ENCODE measurements at places on chromosomes 12 and 14.

GRCh38 chr14:70340002-70340401 is 19.5 kb downstream of the COX16 start:
- no peak for DNase-seq

GRCh38 chr12:87923361-87923760 is 105.8 kb downstream of the C12orf50 start:
- DNase-seq = no peak

- no peak for DNase-seq
These were observed 44.7 kb downstream of the PTPN11 start for GRCh38 chr12:112463478-112463877.

DNA sequence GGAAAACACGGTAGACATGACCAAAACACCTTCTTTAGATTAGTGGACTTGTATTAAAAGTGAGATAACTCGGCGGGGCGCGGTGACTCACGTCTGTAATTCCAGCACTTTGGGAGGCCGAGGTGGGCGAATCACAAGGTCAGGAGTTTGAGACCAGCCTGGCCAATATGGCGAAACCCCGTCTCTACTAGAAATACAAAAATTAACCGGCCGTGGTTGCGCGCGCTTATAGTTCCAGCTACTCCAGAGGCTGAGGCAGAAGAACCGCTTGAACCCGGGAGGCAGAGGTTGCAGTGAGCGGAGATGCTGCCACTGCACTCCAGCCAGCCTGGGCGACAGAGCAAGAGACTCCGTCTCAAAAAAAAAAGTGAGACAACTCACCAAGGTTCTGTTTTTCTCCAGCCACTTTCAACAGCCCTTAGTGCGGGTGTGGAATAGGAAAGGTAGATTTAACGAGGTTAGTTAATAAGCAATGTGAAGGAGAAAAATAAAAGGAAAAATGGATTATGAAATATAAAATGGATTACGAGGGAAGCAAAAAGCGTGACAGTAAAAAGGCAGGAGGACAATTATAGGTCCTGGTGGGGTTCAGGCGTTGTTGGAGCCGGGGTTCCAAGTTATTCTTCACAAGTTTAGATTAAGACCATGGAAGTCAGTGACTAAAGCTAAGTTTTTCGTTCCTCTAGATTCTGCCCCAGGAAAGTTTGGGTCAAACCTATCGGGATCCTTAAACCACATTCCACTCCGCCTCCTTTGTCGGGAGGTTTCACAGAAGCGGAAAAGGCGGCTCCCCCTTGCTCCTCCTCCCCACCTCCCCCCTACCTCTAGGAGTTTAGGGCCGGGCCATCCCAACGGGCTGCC is 534 bp downstream of the PPP2R3C start:
- DNase-seq = no peak

- no peak for DNase-seq
These were observed 118.8 kb downstream of the ST8SIA1 start for GRCh38 chr12:22215467-22216253.

DNA sequence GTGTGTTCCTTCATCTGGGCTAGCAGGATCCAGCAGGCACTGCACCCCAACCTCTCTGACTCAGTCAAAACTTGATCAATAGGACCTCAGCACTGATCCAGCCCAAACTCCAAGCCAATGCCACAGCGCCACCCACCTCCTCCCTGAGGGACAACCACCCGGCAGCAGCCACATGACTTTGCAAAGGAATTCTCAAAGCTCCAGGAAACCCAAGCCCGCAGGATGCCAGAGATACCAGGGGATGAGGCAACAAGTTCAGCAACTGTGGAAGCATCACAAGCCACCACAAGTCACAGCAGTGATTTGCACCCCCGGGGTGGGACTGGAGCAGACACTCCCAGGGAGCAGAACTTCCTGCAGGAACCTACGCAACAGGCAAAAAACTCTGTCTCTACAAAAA is 37.3 kb downstream of the ACTN1 start:
- no peak for DNase-seq

DNA sequence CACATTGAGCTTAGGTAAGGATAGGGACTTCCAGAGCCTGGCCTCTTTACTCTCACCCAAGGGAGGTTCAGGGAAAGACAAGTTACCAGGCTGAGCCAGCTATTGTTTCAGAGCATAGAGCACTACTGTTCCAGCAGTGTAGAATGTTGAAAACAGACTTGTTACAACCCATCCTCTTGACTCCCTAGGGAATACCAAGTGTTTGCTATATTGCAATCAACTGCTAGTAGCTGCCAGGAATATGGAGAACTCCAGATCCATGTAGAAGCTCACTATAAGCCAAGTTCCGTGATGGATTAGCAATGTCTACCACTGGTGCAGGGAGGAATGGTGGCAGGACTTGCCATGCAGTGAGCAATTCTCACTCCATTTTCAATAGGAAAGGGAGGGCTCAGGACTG is 199.8 kb upstream of the RBM19 start:
- DNase-seq = peak; percentile 46
